Parietal lobe (tissue), 2 donors: ENCODE measurements at places on chromosomes 6 and 20. TPM values are rescaled to one million over a fixed set of nuclear protein-coding genes. Genes with fewer than 3 reads are reported as not detected.

The TRIM40 gene
- not detected for total RNA-seq

The IPCEF1 gene
- total RNA-seq: 32.6 TPM

The GINS1 gene
- total RNA-seq: 6.9 TPM

The TREML2 gene
- not detected for total RNA-seq

The PCK1 gene
- total RNA-seq: not detected

The WFDC2 gene
- 4.4 TPM for total RNA-seq

The ECT2L gene
- 0.31 TPM for total RNA-seq

The BHLHE23 gene
- total RNA-seq: 0.94 TPM

The XKR7 gene
- total RNA-seq: 18.2 TPM

The TRIM10 gene
- 0.31 TPM for total RNA-seq

The GJA1 gene
- total RNA-seq: 17.5 TPM

The COL11A2 gene
- 3.4 TPM for total RNA-seq

The NOX3 gene
- total RNA-seq: not detected

The SNX21 gene
- 21.3 TPM for total RNA-seq

The PARD6B gene
- 9.4 TPM for total RNA-seq
